H9 (cell line): ENCODE measurements at places on chromosomes 7 and 10. TPM values are rescaled to one million over a fixed set of nuclear protein-coding genes. Genes with fewer than 3 reads are reported as not detected.

- H3K4me3 ChIP-seq = no peak overlapping the region
- H3K36me3 ChIP-seq = peaks cover 39% of the 10 kb centered on the region
These were observed 240.0 kb upstream of the IMMP2L start for GRCh38 chr7:111802194-111802772.

GRCh38 chr10:60425392-60426110 lies 35.9 kb upstream of the ANK3 start:
- H3K36me3 ChIP-seq = no peaks in the 10 kb centered on the region
- H3K4me3 ChIP-seq = no peak overlapping the region
- no peaks in the 10 kb centered on the region for H3K4me1 ChIP-seq

GRCh38 chr10:23826421-23826820 lies 382.5 kb upstream of the KIAA1217 start:
- no peaks in the 10 kb centered on the region for H3K36me3 ChIP-seq
- no peak overlapping the region for H3K4me3 ChIP-seq
- no peaks in the 10 kb centered on the region for H3K4me1 ChIP-seq
- H3K27me3 ChIP-seq = no peaks in the 10 kb centered on the region
- DNase-seq = peak; percentile 61
- H3K27ac ChIP-seq = no peak overlapping the region

DNA sequence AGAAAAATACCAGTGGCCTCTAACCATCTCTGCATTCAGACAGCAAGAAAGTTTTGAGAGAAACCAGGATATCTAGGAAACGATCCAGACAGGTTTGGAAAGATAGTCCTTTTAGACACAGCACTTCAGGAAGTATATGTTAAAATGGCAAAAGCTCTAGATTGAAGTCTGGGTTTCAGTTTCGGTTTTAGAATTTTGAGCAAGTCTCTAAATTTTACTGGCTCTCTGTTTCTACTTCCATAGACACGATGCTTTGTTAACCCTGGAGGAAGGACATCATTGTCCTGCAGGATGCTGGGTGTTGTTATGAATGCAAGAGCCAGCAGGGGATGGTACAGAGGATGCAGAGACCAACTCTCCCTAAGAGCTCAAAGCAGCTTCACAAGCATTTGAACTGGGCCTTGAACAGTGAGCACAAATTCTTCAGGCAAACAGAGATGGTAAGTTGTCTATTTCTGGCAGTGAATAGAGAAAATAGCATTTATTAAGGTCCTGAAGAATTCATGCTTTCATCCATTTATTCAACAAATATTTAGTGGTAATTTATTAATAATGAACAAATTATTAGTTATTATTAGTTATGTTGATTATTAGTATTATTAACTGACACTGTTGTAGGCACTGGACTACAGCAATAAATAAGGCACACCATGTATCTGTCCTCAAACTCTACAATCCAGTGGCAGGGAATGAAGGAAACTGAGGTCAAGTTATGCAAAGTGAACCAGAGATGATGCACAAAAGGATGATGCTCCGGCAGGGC lies 152.7 kb upstream of the NRP1 start:
- no peaks in the 10 kb centered on the region for H3K27me3 ChIP-seq
- H3K4me3 ChIP-seq = no peak overlapping the region
- peaks cover 7% of the 10 kb centered on the region for H3K4me1 ChIP-seq
- no peak for DNase-seq
- H3K36me3 ChIP-seq = no peaks in the 10 kb centered on the region

GRCh38 chr10:45470098-45471012 lies 96.3 kb downstream of the ALOX5 start:
- peak; percentile 68 for DNase-seq
- H3K4me3 ChIP-seq = no peak overlapping the region
- no peaks in the 10 kb centered on the region for H3K36me3 ChIP-seq
- H3K27me3 ChIP-seq = no peaks in the 10 kb centered on the region
- H3K27ac ChIP-seq = no peak overlapping the region
- H3K4me1 ChIP-seq = no peaks in the 10 kb centered on the region; the same call in 1 of the 2 replicates

DNA sequence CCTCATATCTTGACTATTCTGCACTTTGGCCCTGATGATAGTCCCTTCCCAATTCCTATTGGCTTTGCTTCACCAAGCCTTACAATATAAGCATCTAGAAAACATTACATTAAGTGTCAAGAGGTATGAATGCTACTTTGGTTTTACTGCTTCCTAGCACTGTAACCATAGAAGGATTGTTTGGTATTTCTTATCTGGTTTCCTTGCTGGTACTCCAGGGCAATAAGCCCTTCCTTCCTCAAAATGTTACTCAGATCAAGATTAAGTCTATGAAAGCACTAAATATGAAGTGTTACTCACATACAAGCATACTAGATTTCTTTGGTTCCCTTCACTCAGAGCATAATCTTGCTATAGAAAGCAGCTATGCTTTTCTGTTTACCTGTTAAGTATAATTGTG lies 492.5 kb downstream of the ETV1 start:
- H3K36me3 ChIP-seq = no peaks in the 10 kb centered on the region; the same call in 2 of the 3 replicates
- no peak overlapping the region for H3K27ac ChIP-seq
- DNase-seq = no peak
- H3K4me1 ChIP-seq = no peaks in the 10 kb centered on the region
- H3K27me3 ChIP-seq = no peaks in the 10 kb centered on the region

DNA sequence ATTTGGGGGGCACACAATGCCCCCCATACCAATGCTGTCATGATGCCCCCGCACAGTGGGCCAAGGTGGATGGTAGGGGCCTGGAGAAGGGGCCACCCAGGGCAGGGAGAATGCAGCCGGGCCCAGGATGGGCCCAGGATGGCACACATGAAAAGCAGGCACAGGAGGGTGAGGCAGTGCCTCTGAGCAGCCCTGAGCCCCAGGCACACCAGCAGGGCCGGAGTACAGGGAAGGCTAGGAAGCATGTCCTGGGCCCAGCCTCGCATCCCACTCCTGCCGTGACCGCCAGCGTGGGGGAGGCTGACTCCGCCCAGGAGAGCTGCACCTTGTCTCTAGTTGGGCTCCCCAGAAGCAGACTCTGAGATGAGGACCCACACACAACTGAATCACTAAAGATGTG lies 59.3 kb upstream of the TMEM72 start:
- no peak overlapping the region for H3K4me3 ChIP-seq
- H3K27ac ChIP-seq = no peak overlapping the region
- H3K36me3 ChIP-seq = no peaks in the 10 kb centered on the region
- no peaks in the 10 kb centered on the region for H3K4me1 ChIP-seq

The EGR2 gene
- total RNA-seq = 2.6 and 3.0 TPM in 2 replicates

The PON1 gene
- total RNA-seq = 0.15 and 0.90 TPM in 2 replicates

The RNF148 gene
- total RNA-seq = 0.29 and 0.39 TPM in 2 replicates
